ENCODE measurements at places on chromosomes 11 and 22.

- DNase-seq, result no peak
Observed at GRCh38 chr11:78177216-78177615, 11.2 kb downstream of the KCTD21 start.

DNA sequence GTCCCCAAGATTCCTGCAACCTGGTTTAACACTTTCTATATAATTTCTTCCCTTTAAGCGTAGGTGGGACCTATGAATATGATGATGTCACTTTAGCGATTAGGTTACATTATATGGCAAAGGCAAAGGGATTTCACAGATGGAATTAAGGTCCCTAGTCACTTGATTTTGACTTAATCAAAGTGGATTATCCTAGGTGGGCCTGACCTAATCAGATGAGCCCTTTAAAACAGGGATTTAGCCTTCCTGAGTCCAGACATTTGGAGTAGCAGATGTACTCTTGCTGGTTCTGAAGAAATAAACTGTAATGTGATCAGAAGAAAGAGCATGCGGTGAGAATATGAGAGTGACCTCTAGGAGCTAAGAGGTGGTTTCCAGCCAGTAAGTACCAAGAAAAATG lies 67.8 kb upstream of the LIN7C start:
- DNase-seq, result no peak

DNA sequence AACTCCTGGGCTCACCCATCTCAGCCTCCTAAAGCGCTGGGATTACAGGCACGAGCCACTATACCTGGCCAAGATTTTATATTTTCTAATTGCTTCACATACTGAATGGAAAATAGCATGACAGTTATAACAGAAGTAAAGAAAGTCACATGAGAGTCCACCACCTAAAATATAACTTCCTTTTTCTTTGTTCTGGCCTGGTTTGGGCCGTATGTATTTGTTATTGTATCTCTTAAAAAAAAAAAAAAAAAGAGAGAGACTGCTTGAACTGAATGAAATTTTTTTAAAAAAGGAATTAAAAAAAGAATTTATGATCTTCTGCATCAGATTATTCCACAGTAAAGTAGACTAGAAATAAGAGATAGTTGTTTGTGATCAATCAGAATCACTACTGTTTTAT lies 86.0 kb upstream of the GRIK4 start:
- no peak for DNase-seq

DNA sequence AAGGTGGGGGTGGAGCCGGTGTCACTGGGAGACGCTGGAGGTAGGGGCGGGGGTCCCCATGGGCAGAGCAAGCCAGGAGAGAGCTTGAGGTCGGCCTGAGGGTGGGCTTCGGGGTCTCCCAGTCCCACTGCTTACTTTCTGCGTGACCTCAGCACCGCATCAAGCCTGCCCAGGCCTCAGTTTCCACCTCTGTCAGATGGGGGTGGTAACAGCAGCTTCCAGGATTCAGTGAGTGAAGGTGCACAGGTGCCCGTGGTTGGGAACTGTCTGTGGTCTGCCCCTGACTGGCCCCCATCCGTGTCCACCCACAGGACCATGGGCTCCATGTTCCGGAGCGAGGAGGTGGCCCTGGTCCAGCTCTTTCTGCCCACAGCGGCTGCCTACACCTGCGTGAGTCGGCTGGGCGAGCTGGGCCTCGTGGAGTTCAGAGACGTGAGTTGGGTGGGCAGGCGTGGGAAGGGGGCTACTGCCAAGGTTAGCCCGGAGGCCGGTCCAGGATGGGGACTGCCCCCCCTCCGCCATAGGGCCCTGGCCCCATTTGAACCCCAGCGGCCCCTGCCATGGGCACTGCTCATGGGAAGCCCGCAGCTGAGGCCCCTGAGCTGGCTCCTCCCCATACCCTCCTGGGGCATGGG lies 2.2 kb downstream of the TCIRG1 start:
- DNase-seq, result no peak

DNA sequence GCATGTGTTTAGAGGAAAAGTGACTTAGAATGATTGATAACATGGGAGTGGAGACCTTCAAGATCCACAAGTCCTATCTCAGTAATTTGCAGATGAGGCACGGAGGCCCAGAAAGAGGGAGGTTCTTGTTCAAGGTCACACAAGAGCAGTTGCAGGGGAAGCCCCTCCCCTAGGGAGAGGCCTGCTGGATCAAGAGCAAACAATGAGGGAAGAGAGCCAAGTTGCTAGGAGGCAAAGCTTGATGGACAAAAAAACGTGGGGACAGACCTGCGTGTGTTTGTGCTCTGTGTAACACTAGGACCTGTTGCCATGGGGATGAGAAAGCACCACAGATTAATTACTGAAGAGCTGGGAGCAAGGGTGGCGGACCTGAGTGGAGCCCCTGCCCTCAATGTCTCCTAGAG lies 6.4 kb upstream of the MFRP start:
- peak; percentile 87 for DNase-seq

GRCh38 chr22:47204002-47204979 lies 441.8 kb downstream of the TBC1D22A start:
- no peak for DNase-seq

DNA sequence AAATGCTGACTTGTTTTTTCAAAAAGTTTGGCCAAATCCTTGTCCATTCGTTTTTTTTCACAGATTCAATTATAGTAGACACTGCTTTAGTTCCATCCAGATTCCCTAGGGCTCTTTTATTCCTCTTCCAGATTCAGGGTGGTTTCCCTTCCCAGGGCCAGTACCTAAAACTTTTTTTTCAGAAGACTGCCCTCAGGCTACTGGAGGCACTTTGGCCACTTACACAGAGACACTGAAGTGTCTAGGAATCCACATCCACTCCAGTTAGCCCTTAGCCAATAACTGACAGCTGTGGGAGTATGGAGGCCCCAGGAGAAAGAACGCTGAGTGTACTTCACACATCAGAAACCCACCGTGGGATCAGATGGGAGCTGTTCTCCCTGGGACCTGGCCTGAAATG lies 77.3 kb downstream of the CCDC34 start:
- no peak for DNase-seq

DNA sequence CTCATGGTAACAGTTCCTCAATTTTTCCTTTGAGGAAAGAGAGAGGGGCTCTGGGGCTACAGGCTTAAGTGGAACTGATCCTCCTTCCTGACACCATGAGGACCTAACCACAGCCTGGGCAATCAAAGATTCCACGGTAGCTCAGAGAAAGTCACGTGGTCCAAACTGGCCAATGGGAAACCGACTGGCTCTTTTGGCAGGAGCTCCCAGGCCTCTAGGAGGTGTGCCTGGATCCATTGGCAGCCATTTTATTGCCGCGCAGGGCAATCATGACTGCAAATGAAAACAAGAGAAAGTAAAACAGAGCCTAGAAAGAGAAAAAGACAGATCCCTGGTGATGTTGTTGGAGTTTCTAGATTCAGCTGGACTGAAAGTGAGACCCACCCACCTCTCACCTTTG lies 27.3 kb upstream of the ASPHD2 start:
- no peak for DNase-seq

GRCh38 chr11:106683435-106683834 lies 334.8 kb downstream of the GUCY1A2 start:
- DNase-seq, result no peak

GRCh38 chr11:75949023-75949672 lies 134.1 kb downstream of the UVRAG start:
- no peak for DNase-seq

GRCh38 chr11:95647355-95647754 lies 142.2 kb downstream of the FAM76B start:
- DNase-seq, result no peak

GRCh38 chr11:12420040-12420439 lies 42.7 kb downstream of the PARVA start:
- DNase-seq, result no peak

GRCh38 chr11:1488575-1489180 lies 2.1 kb upstream of the MOB2 start:
- DNase-seq, result no peak

DNA sequence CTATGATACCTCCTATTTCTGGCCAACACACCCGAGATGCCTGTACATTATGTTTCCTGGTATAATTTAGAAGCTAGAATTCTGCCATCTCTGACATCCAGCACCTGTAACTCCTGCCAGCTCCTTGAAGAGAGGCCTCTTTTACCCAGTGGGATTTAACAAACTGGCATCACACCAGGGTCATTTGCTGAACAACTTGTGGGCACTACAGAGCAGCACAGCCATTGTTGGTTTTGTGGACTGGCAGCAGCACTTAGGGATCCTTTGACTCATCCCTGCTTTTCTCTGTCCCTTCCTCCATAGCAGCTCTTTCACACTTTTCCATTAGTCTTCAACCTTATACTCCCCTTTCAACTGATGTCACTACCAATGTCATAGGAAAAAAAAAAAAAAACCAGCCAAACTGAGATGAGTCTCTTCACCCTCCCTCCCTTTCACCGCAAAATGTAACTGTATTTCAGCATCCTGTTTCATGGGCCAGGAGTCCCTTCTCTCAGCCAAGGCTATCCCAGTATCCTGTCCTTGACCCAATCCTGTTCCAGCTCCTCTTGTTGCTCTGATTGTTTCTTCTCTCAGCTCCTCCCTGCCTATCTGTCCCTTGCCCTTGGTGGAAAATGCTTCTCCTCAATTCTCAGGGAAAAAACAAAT lies 68.7 kb downstream of the PPFIBP2 start:
- no peak for DNase-seq

DNA sequence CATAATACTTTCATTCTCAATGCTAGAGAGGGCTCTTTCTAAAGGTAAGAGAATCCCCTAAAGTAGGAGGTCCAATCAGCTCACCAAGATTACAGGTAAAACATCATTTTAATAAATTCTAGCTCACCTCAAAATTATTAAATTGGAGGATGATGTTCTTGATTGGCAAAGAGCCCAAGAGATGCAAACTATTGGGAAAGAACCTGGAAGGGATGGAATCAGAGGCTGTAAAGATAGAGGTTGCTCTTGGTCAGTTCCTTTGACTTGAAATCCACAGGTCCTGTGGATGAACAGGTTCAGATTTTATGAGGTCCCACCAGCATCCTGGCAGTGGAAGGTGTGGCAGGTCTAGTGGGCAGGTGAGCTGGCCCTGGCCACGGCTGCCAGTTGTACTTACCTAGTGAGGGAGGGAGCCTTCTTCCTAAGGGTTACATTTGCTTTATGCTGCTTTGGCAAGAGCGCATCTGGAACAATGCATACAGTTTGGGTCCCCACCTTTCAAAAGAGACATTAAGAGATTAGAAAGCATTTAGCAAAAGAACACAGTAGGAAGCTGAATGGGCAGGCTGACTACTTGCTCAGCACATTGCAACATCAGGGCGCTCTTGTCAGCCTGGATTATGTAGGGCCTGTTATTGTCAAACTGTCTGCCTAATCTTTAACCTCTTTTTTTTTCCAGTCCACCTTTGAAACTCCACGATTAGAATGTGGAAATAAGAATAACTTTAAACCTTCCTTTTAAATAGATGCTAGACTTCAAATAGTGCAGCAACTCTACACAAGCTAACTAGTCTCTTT lies 97.0 kb downstream of the RDX start:
- DNase-seq, result no peak

- DNase-seq, result peak; percentile 75
Observed at GRCh38 chr11:726278-727220, 20.5 kb downstream of the EPS8L2 start.

GRCh38 chr22:48548391-48548790 lies 1279.3 kb downstream of the BRD1 start:
- no peak for DNase-seq

DNA sequence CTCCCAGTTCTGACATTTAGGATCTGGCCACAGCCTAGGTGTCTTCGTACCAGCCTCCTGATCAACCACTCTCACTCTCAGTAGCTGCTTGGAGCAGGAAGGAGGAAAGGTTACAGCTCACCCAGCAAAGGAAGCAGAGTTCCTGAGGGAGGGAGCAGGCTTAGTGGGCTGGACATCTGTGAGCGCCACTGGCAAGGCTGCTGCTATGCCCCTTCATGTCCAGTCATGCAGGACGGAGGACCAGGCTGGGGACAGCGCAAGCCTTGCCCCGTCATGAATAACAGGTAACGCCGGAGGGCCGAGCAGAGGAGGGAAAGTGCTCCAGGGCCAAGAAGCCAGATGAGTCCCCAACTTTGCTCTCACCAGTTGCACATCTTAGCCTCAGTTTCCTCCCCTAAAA lies 25.8 kb downstream of the TPST2 start:
- DNase-seq, result no peak

DNA sequence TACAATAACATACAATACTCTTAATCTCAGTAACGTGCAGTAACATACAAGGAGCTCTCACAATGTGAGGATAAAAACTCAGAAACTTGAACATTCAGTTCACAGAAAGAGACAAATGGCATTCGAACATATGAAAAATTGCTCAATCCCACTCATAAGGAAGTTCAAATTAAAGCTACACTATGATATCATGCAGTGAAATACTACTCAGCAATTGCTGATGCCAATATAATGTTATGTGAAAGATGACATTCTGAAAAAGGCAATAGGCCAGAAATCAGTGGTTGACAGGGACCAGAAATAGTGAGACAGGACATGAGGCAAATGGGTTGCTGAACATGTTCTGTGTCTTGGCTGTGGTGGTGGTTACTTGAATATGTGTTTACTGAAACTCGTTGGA lies 33.7 kb upstream of the PITPNB start:
- no peak for DNase-seq

GRCh38 chr11:78085972-78086371 lies 6.3 kb upstream of the NDUFC2 start:
- DNase-seq, result no peak

GRCh38 chr11:63839508-63840355 lies 822 bp downstream of the MARK2 start:
- no peak for DNase-seq

DNA sequence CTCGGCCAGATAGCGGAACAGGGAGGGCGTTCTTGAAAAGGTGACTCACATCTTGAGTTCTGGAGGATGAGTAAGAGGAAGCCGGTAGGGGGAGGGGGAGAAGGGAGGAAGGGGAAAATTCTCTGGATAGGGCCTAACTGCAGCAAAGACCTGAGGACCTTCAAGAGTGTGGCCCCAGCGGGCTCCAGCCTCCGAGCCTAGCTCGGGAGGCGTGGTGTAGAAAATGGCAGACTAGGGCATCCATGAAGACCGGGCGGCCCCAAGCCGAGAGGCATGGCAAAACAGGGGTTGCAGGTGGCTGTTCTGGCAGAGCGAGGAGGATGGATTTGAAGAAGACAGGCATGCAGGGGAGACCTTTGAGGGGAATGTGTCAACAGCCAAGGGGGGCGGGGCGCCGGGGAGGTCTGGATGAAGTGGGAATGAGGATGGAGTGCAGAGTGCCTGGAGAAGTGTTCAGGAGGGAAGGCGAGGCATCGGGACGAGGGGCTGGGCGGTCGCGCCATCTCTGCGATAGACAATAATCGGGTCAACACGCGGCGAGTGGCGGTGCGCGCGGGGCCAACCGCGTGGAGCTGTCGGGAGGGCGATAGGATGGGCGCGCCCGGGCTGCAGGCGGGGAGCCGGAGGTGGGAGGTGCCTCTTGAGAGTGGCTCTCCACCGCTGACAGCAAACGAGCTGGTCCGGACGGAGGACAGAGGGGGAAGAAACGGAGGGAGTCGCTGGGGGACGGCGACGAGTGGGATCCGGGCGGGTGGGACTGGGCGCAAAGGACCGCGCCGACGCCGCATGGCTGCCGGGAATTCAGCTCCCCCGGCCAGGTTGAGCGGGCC lies 40.0 kb upstream of the CREB3L1 start:
- no peak for DNase-seq

DNA sequence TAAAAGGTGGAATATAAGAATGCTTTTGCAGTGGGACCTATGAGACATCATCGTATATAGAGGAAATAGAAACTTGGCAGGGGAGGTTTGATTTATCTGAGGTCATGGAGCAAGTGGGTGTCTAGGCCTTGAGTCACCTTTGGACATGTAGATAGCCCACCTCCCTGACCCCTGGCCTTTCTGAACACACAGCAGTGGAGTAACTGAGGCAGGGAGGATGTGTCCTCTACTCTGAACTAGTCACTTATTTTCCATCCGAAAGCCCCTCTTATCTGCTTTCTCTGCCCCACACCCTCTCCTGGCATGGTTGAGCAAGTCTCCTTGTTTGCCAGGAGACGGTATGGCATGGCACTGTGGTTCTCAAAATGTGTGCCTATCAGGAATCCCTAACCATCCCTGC lies 7.9 kb downstream of the CD82 start:
- DNase-seq, result no peak
